ENCODE measurements at places on chromosomes 6 and 20. TPM values are rescaled to one million over a fixed set of nuclear protein-coding genes. Genes with fewer than 3 reads are reported as not detected.

The PLAGL1 gene
- 15.2 TPM for total RNA-seq

The SPINT4 gene
- not detected for total RNA-seq

The SLC24A3 gene
- 0.76 TPM for total RNA-seq

The ABCC10 gene
- total RNA-seq = 32.1 TPM

The SRSF6 gene
- 45.1 TPM for total RNA-seq

The SIM1 gene
- 3.3 TPM for total RNA-seq

The CABLES2 gene
- total RNA-seq = 5.2 TPM

The CCR6 gene
- total RNA-seq = not detected

The PDSS2 gene
- total RNA-seq = 7.5 TPM

The BHLHE23 gene
- total RNA-seq = not detected

The PCMTD2 gene
- total RNA-seq = 51.5 TPM

The VIP gene
- not detected for total RNA-seq

The CCN6 gene
- total RNA-seq = not detected

The PRRC2A gene
- total RNA-seq = 181 TPM

The PBOV1 gene
- total RNA-seq = not detected

The PCSK2 gene
- total RNA-seq = not detected

The MARCKS gene
- total RNA-seq = 124 TPM

The CRISP2 gene
- total RNA-seq = under 0.01 TPM

The SYCP2L gene
- total RNA-seq = 0.38 TPM

The RAB5IF gene
- 114 TPM for total RNA-seq

The FANCE gene
- total RNA-seq = 10.8 TPM

The LRRC1 gene
- total RNA-seq = 15.1 TPM

The HDGFL1 gene
- not detected for total RNA-seq

The HLA-DQB1 gene
- total RNA-seq = 1.0 TPM

The LPA gene
- total RNA-seq = not detected
